ENCODE measurements at places on chromosomes 1 and 21.

DNA sequence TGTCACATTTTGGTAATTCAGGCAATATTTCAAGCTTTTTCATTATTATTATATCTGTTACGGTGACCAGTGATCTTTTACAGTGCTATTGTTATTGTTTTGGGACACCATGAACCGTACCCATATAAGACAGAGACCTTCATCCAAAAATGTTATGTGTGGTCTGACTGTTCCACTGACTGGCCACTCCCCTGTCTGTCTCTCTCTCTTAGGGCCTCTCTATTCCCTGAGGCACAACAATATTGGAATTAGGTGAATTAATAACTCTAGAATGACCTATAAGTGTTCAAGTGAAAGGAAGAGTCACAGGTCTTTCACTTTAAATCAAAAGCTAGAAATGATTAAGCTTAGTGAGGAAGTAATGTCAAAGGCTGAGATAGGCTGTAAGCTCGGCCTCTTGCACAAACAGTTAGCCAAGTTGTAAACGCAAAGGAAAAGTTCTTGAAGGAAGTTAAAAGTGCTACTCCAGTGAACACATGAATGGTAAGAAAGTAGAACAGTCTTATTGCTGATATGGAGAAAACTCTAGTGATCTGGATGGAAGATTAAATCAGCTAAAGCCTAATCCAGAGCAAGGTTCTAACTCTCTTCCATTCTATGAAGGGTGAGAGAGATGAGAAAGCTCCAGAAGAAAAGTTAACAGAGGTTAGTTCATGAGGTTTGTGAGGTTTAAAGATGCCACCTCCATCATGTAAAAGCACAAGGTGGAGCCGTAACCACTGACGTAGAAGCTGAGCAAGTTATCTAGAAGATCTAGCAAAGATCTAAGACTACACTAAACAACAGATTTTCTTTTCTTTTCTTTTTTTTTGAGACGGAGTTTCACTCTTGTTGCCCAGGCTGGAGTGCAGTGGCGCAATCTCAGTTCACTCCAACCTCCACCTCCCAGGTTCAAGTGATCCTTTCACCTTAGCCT, 19.7 kb upstream of the DIPK1A start:
- DNase-seq = peak; percentile 78

- peak; percentile 77 for DNase-seq
Observed at GRCh38 chr1:45493116-45493697, 2.2 kb upstream of the TESK2 start.

GRCh38 chr1:113452921-113453770, 62.8 kb downstream of the MAGI3 start:
- peak; percentile 14 for DNase-seq

DNA sequence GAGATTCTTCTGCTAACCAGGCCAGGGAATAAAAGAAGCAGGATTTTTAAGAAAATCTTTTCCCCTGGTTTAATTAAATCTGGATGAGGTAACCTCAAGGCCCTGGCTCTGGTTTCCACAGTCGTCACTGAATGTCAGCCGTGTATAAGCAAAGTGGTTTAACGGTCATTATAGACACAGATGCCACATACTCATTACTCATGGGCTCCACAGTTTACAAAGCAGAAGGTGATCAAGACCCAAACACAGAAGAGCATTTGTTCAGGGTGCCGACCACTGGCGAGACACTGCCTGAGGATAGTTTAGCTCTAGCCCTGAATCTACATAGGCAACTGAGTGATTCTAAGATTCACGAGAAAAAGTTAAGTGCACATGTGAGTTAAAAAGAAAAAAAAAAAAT, 27.8 kb upstream of the RAP1GAP start:
- no peak for DNase-seq

DNA sequence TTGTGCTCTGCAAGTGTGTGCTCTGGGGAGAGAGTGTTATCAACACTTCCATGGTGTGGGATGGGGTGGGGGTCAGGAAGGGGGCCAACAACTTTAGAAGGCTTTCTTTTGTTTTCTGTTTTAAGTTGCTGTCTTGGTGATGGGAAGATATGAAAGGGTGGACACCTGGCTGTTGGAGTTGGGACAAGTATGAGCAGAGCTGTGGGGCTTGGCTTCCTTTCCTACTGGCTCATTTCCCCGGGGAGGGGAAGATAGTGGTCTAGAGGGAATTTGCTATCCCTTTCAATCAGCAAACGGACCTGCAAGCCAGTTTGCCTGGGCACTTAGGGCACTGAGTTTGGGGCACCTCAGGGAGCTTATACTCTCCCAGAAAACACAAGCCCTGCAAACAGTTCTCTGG, 19.2 kb downstream of the IER5 start:
- no peak for DNase-seq

DNA sequence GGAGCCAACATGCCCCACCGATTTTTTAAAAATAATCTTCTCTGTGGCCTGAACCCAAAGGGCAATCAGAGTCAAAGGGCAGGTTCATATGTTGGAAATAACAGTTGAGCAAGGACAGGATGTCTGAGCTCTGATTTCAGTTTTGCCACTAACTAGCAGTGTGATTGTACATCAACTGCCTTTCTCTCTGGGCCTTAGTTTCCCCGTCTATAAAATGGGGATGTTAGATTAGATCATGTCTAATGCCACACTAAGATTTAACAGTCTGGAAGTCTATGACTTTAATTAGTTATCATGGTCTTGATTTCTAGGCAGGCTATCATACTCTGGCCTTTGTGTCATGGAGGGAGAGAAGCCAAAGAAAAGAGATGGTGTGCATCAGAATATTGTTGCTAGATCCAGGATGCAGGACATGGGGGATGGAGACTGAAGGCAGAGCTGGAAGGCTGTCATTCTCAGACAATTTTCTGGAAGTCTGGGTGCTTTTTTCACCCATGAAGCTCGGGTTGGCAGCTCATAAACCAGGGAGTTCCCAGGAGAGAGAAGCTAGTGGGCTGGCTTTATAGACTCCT, 28.4 kb downstream of the IER5 start:
- DNase-seq = no peak

DNA sequence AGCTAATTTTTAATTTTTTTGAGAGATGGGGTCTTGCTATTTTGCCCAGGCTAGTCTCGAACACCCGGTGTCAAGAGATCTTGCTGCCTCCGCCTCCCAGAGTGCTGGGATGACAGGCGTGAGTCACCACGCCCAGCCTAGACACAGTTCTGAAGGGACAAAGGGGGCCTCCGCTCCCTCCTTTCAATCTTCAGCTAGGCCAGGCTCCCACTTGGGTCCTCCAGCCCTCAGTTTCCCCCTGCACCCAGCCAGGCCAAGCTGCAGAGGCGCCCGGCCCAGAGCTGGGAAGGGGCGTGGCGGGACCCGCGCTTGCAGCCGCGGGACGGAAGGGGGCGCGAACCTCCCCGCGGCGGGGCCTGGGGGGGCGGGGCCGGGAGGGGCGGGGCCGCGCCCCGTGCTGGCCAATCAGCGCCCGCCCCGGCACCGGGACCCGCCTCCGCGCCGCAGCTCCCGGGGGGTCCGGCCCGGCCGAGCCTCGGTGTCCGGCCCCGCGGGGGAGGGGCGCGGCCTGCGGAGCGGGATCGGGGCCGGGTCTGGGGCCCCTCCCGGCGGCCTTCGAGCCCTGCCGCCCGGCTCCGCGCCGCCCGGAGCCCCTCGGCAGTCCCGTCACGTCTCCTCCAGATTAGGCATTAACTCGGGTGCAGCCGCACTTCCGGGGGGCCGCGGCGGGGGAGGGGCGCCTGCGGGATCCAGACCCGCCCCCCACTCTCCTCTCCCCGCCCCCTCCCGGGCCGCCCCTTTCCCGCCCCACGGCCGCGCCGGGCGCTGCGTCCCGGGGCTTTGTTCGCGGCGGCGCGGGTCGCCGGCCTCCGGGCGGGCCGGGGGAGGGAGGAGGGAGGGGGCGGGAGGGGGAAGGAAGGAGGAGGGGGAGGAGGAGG, 559 bp upstream of the AGRN start:
- peak; percentile 90 for DNase-seq

GRCh38 chr1:169105087-169105433, 1.4 kb upstream of the ATP1B1 start:
- DNase-seq = no peak

DNA sequence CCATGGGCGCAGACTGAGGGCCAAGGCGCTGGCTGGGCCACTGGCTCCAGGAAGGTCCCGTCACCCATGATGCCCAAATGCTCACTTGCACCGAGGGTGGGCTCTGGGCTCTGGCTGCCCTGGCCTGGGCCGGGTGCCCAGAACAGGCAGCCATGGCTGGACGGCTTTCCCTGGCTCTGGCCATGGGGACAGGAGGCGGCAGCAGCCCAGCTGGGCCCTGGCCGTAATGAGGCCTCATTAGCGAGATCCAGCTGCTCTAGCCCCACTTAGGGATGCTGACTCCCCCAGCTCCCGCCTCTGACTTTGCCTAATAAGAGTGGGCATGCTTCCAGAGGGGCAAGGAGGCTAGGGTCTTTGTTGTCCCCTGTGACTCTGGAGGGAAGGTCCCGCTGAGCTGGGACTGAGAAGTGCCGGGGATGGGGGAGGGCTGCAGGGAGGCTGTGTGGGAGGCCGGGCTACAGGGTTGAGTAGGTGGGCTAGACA, 11.8 kb downstream of the SLC6A9 start:
- DNase-seq = no peak

- DNase-seq = no peak
Observed at GRCh38 chr1:240402326-240402725, 209.6 kb downstream of the GREM2 start.

GRCh38 chr1:234169161-234169849, 204.0 kb upstream of the COA6 start:
- no peak for DNase-seq

DNA sequence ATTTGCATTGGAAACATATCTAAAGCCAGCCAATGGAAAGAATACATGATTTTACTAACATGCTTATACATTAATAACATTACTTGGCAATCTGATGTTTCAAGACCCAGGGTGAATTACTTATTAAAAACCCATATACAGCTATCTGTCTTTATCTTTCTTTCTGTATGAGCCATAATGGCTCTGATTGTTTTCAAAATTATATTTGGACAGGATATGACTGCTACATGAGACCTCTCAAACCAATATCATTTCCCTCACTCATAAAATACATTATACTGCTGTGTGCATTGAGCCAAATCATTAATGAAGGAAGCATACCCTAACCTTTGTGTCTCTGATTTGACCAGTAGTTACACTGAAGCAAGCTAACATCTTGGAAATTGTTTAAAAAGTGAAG, 205.9 kb upstream of the DPYD start:
- no peak for DNase-seq

- DNase-seq = no peak
Observed at GRCh38 chr1:119204961-119205357, 64.5 kb upstream of the WARS2 start.

DNA sequence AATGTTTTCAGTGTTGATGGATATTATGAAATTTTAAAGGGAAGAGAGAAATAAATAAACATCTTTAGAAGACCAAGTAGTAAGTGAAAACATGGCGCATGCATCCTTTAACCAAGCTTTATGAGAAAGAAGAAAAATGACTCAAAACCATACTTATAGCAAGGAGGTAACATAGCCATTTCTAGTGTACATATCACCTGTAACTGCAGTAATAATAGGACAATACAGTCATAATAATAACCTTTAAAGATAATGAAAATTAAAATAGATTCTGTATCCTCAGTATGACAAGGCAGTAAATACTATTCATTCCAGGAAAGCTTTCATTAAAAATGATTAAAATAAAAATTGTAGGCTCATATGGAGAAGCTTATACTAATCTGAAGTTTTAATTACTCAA, 141.2 kb downstream of the COL24A1 start:
- no peak for DNase-seq

DNA sequence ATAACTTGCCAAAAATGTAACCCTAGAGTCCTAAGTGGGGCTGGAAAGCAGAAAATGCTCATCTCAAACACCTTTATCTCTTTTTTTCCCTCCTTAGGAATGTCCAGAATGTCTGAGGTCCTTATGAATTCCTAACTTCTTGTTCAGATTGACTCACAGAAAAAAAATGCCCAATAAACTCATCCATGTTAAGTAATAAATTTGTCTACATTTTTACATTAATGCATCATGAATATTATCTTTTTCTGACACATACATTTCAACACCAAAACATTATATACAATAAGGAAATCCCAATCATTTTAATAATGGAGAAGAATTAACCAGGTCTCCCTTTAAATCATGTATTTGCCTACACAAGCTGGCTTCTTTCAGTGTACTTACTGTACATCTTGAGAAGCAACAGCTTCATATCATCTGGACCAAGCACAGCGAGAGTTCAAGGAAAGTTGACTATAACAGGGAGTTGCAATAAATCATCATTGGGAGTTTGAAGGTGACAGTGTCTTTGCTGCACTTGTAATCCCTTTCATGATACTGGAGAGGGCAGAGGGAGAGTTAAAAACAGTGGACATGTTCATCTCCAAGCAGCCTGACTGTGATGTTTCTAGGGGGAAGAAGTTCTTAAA, 565.2 kb downstream of the LTN1 start:
- no peak for DNase-seq

DNA sequence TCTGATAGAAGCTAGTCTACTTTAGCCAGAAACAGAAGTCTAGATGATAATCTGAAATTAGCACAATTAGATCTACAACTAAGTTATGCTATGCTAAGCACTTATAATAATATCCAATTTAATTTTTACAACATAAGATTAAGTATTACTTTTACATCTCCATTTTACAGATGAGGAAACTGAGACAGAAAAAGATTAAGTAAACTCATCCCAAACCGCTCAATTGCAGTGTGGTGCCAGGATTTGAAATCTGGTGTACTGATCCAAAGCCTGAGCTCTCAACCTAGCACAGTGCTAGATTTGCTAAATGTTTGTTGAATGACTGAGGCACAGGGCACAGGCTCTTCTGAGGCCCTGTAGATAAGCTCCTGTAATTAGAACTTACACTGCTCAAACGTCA, 13.8 kb downstream of the KNCN start:
- DNase-seq = no peak

DNA sequence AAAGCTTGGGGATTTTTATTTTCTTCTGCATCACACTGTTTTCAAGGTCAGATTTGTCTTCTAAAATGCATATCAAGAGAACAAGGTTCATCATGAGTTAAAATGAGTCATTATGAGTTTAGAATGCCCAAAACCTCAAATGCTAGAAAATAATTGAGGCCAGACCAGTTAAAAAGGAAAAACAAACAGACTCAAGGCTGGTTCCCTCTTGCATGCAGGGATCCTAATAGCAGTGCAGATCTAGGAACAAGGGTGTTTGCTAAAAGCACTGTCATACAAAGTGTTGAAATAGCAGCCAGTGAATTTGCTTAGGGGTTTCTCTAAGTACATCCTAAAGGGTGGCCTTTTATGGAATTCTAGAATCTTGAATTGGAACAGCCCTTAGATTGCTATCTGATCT, 15.3 kb downstream of the BEND5 start:
- peak; percentile 16 for DNase-seq

DNA sequence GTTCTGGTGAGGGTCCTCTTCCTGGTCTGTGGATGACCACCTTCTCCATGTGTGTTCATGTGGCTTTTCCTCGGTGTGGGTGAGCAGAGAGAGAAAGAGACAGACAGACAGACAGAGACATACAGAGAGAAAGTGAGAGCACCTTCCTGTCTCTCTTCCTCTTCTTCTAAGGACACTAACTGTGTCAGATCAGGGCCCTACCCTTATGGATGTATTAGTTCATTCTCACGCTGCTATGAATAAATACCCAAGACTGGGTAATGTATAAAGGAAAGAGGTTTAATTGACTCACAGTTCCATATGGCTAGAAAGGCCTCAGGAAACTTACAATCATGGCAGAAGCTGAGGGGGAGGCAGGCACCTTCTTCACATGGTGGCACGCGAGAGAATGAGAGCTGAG, 131.5 kb upstream of the ZNF648 start:
- no peak for DNase-seq

GRCh38 chr21:21051109-21052055, 53.2 kb downstream of the NCAM2 start:
- DNase-seq = peak; percentile 44

GRCh38 chr1:89540406-89540970, 15.9 kb downstream of the LRRC8B start:
- DNase-seq = peak; percentile 81

- no peak for DNase-seq
Observed at GRCh38 chr1:221743416-221744208, 1.7 kb upstream of the DUSP10 start.

Measured in suppressor macrophage (primary cell).